GM20000 (cell line): ENCODE measurements at places on chromosomes 5 and 9.
A peak's percentile ranks its signal among the peaks of the same experiment; 100 is the strongest.

- no peak for DNase-seq
Measured at GRCh38 chr9:136657974-136658848, 4.5 kb upstream of the EGFL7 start.

- no peak for DNase-seq
Measured at GRCh38 chr5:54311176-54311677, 854 bp upstream of the ARL15 start.

- peak; percentile 20 for DNase-seq
Measured at GRCh38 chr9:112380102-112380824, at the start of gene HSDL2. Gene HSDL2, plus strand, starts transcription at chr9:112380108. Its CDS starts 56 bp downstream, at chr9:112380164.

DNA sequence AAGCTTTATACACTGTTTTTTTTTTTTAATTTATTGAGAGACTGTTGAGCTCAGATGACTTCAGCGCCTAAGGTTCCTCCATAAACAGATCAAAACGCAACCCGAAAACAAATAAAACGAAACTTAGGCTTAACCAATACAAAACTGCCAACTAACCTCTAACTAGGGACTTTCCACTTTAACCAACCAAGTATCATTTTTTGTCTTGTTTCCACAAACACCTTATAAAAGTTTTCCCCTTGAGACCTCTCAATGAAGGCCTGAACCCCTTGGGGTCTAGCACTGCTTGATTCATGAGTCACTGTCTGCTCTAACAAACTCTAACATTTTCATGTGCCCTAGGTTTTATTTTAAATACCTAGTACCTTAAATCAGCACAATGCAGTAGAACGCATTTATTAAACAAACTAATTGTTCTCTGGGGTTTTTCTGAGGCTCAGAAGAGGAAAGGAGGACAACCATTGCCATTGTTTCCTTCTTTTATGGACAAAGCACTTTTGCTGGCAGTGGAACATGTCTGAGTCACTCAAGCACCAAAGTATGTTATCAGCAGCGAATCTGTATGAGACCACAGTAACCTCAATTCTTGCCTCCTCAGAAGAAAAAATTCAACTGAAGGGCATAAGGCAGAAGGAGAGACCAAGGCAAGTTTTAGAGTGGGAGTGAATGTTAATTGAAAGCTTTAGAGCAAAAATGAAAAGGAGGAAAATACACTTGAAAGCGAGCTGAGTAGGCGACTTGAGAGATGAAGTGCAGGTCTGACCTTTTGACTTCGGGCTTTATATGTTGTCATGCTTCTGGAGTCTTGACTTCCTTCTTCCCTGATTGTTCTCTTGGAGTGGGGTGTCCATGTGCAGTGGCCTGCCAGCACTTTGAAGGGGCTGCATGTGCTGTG, 97.7 kb upstream of the HCN1 start:
- DNase-seq: peak; percentile 4

GRCh38 chr5:43309637-43310036, 3.6 kb downstream of the HMGCS1 start:
- no peak for DNase-seq

- peak; percentile 45 for DNase-seq
Measured at GRCh38 chr9:76643399-76644117, 120.7 kb upstream of the PCA3 start.

DNA sequence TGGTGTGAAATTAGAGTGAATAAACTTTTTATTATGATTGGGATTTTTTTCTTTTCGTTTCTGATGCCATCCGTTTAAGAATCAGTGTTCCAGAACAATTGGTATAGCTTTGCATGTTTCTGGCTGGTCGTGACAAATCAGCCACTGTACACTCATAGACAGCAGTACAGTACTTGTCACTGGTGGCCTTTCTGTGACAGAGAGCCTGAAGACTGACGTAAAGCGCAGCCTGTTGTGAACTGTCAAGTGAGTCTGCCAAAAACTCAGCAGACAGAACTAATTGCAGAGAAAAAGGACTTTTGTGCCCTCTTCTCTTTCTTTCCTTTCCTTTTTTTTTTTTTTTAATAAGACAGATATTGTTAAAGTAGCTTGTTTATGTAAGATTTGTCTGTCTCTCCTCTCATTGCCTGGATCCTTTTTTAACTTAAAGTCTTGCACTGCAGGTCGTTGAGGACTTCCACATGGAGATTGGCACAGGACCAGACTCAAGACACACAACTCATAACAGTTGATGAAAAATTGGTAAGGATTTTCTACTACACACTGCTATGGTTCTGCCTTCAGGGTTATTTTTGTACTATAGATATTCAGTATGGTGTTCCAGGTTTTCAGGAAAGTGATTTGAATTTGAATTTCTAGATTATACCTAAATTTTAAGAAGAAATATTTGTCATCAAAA, 42.7 kb downstream of the NDUFS4 start:
- no peak for DNase-seq

GRCh38 chr9:84554069-84554664, 115.4 kb upstream of the NTRK2 start:
- no peak for DNase-seq

- no peak for DNase-seq
Measured at GRCh38 chr5:854966-855743, 4.4 kb upstream of the ZDHHC11 start.

DNA sequence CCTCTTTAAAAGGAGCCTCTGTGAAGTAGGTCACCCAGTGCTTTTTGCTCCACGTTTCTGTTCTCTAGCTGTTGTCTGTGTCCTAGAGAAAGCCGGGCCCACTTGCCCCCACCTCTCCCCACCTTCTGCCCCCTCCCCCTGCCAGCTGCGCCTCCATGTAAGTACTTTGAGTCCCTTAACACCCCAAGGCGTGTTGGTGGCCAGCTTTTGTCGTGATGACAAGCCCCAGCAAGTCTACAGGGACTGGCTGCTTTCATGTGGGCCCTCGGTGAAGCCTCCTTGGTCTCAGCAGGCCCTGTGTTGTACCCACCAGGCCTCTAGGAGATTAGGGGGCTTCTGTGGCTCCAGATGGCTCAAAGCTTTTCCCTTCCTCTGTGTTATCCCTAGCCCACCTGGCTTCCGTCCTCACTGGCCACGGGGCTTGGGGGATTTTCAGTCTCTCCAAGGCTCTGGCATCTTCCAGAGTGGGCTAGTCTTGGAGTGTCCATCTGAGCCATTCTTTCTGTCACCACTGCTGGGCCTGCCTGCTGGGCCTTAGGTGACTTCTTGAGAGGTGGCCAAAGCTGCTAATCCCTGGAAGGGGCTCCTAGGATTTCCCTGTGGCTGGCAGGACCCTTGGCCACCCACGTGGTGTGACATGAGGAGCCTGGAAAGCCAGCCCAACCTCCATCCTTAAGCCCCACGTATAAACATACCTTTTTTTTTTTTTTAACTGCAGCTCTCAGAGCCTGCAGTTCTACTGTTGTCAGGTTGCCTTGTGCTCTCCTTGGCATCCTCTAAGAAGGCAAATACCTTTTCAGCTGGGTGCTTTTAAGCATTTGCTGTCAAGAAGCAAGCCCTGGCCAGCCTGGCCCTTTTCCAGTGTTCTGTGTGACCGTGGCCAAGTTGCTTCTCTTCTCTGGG, 1.1 kb upstream of the NDST1 start:
- no peak for DNase-seq

DNA sequence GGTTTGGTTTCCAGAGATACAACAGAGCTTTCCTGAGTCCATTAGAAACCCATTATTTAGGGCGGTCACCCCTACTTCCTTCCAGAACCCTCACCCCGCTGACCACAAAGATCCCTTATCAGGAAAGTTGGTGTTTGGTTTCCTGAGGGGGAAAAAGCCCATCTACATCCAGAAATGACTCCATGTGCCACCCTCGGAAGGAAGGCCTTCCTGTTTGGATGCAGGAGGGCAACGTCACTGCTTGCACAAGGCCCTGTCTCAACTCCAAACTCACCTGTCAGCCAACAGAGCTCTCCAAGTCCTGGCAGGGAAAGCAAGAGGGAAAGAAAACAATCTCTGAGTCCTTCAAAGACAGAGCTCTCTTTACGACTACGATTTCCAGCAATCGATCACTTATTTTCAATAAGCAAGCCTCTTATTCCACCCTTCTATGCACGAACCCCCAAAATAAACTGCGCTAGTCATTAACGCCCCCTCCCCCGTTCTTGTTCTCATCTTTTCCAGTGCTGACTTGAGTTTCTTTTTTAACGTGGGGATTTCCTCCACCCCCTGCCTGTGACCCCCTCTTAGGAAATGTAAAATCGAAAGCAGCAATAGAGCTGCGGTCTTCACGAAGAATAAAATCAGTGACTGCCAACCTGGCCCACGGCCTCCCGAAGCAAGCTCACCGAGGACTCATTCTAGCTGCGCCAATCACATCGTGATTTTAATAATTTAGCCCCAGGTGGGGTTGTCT, 35.7 kb upstream of the NTNG2 start:
- no peak for DNase-seq

DNA sequence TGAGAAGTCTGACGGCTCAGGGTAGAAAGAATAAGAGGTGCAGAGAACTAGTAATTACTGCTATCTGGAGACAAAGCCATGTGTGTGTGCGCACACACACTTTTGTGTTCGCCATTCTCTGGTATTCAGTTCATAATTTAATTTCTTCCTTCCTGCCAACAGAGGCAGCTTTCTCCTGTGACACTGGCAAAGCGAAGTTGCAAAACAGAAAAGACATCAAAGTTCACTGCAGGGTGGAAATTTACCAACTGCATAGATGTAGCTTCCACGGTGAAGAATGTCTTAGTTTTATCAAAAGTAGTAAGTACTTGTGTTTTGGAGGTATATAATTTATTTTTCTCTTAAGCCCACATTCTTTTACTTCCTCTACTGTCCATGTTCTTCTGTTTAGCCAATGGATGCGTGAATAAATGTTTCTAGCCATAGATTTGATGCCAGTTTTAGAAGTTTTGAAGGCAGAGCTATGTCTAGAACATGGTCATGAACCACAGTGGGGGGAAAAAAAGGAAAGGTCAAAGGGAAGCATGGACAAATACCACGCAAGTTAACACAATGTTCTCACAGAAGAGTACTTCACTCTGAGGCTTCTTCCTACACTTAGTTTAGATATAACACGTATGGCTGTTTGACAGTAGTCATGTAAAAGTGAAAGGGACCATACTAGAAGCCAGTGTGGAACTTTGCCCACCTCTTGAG, 536.5 kb upstream of the GRIA1 start:
- no peak for DNase-seq

- no peak for DNase-seq
Measured at GRCh38 chr9:38296807-38297206, 95.7 kb upstream of the ALDH1B1 start.

- no peak for DNase-seq
Measured at GRCh38 chr9:116288658-116289057, 135.1 kb downstream of the PAPPA start.

DNA sequence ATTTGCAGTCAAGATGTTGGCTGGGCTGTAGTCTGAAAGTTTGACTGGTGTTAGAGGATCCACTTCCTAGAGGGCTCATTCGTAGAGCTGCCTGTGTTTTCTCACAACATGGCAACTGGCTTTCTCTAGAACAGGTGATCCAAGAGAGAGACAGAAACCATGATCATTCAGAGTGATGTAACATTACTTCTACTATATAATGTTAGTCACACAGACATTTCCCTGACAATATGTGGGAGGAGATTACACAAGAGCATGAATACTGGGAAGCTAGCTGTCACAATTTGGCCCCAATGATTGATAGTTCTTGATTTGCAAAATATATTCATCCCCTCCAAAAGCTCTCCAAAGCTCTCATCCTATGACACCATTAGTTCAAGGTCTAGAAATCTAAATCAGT, 10.9 kb upstream of the TMEM161B start:
- no peak for DNase-seq

- no peak for DNase-seq
Measured at GRCh38 chr5:178297751-178298150, 65.1 kb upstream of the PHYKPL start.

DNA sequence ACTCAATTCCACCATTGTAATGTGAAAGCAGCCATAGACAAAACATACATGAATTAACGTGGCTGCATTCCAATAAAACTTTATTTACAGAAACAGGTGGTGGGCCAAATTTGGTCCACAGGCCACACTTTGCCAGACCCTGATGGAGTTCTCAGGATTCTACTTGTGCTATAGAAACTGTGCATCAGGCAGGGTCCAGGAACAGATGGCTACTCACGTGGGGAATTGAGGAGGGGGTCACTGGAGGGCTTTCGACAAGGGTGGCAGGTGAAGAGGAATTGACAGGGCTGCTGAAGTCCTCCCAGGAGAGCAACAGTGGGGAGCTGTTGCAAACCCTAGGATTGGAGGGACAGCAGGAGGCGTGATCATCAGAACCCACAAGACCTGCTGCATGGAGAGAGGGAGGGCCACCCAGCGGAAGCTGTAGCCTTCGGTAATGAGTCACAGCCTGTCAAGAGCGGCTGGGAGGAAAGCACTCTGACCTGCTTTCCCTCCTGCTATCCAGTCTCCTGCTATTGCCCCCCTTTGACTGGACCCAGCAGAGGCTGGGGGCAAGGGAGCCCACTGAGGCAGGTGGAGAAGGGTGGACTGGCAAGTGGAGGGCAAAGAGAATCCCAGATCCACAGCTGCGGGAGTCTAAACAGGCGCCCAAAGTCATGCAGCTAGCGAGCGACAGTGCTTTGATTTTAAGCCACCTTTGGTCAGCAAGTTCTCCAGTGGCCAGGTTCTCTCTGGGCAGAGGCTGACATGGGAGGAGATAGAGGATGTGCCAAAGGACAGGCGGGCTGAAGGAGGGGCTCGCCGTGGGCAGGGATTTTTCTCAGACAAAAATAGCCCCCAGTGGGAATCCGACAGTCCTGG, 138.3 kb upstream of the SMIM23 start:
- no peak for DNase-seq

GRCh38 chr5:149313151-149313841, 32.0 kb upstream of the GRPEL2 start:
- DNase-seq: no peak

DNA sequence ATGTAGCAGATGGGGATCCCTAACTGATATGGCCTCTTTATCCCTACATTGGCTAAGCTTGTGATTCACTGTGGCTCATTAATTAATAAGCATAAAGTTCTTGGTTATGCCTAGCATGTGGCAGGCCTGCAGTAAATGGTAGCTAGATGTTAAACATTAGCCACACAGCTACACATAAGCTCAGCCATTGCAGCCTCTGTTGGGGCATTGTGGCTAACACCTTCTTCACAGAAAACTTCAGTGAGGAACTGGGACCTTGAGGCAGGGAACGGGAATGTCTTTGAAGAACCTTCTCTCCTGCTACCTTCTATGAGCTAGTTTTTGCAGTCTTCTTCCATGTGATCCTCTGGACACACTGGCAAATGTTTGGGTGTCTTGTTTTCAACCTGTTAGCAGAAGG, 338.2 kb downstream of the NTRK2 start:
- no peak for DNase-seq

DNA sequence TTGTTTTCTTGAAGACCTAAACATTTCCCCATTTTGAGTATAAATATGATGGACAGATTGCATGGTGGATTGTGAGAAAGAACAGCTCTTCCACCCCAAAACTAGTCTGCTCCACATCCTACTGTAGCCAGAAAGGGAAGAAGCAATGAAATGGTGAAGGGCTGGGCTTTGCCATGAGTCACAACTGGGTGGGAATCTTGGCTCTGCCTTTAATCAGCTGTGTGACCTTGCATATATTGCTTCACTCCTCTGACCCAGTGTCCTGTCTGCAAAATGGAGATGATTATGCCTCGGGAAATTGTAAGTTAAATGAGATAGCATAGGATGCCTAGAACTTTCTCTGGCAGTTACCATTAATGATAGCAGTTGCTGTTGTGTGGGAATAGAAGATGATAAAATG, 101.9 kb downstream of the PDE8B start:
- DNase-seq: no peak

GRCh38 chr5:83306572-83307241, 164.8 kb upstream of the VCAN start:
- DNase-seq: peak; percentile 63

GRCh38 chr5:153974813-153975163, 63.9 kb downstream of the FAM114A2 start:
- no peak for DNase-seq

GRCh38 chr5:157362982-157363381, 97.0 kb upstream of the NIPAL4 start:
- DNase-seq: no peak

- no peak for DNase-seq
Measured at GRCh38 chr9:92463984-92464383, 18.3 kb downstream of the ASPN start.
